ENCODE measurements at places on chromosomes 5 and 9.

GRCh38 chr5:40507095-40507494 is 172.6 kb upstream of the PTGER4 start:
- no peak for DNase-seq

GRCh38 chr5:76202182-76202581 is 119.0 kb downstream of the SV2C start:
- DNase-seq = no peak

- peak; percentile 69 for DNase-seq
These were observed 406.3 kb downstream of the DMRT2 start for GRCh38 chr9:1456301-1457024.

DNA sequence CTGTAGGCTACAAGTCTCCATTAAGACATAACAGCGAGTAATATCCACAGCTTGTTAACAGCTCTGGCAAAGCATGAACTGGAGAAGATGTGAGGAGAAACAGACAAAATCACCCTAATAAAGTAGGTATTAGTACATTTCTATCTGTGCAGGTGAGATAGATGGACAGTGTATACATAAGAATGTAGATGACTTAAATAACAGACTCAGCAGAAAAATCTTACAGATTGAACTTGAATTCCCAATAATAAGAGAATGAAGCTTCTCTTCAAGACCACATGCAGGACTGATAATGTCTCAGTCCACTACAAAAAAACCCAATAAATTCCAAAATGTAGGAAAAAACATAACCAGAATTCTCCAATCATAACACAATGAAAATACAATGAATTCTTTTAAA is 153.0 kb downstream of the IRX2 start:
- DNase-seq = no peak

DNA sequence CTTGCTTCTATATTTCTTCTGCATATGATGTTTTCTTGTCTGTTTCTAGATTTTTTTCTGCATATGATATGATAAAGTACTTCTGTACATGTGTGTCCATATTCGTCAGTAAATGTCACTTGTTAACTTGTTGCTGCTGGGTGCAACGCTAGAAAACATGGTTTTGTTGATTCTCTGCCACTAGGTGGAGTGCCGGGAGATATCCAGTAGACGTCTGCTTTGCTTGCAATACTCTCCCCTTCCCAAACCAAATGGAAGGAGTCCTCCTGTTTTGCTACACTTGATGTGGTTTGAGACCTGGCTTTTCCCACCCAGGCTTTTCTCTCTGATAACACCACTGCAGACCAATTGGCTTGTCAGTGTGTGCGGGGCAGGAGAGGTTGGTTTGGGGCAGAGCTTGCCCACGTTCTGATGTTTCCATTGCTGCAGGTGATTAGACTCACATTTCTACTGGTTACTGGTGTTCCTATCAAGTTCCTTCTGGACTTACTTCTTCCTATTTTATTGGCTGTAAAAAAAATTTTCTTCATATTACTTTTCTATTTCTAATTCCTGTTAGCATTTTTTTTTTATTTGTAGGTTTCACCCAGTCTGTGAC is 900.0 kb upstream of the CDH10 start:
- peak; percentile 38 for DNase-seq

DNA sequence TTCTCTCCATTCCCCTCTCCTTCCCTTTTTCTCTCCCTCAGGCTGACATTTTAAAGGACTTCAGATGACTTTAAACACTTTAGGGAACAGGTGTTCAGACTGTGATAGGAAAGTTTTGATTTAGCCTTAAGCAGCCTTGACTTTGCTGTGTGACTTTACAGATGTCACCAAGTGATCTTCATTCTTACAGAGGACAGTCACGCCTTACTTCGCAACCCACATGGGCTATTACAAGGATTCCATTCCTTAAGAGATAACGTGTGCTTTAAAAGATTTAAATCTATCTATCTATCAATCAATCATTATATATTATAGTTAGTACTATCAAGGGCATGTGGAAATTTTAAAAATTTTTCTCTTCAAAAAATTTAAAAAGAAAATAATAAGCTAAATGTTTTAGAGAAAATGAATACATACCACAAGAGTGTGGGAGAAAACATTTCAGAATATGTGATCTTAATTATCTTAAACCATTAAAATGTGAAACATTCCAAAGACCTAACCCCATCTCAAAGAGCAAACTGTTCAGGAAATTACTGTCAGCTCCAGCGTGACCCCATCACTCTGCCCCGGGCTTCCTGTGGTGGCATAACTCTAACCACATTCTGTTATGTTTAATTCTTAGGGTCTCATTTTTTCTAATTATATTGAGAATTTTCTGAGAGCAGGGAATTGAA is 530.5 kb downstream of the SEMA5A start:
- DNase-seq = no peak

DNA sequence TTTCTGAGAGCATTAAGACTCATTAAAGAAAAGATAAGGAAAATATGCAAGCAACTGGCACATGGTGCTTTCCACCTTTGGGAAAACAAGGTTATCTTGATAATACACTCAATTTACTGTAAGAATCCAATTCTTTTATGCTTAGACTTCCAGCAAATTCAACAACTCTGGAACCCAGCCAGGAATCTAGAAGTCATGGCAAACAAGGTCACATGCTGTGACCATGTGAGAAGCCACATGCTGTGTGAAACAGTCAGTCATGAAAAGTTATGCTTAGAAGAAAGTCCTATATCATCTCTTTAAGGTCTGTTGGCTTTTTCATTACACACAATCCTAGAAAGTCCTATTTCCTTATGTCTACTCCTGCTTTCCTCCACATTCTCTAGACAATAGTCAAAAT is 581.8 kb upstream of the C9orf72 start:
- no peak for DNase-seq

DNA sequence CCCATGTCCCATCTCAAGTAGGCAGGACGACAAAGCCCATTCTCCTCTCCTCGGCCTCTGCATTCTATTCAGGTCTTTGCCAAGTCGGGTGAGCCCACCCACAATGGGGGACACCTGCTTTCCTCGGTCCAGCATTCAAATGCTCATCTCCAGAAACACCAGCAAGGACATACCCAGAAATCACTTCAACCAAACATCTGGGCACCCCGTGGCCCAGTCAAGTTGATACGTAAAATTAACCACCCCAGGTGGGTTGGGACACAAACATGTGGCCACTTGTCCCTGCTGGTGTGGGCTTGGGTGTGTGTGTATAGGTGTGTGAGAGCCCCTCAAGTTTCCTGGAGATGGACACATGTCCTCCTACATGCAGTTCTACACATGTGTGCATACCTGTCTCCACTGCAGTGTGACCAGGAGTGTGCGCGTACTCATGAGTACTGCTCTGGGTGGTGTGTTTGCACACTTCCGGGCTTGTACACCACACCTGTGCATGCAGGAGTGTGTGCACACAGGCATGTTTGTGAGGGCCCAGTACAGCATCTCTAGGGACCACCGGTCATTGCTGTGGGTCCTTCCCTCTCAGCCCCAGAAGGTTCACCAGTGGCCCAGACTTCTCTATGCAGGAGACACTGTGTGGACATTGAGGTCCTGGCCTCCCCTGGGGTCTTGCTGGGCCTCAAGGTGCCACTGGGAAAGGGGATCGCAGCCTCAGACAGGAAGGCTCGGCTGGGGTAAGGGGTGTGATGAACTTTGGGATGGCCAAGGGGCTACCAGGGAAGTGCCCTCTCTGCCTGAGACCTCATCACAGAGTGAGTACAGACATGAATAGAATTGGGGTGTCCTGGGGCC is 35.4 kb upstream of the RXRA start:
- DNase-seq = no peak

DNA sequence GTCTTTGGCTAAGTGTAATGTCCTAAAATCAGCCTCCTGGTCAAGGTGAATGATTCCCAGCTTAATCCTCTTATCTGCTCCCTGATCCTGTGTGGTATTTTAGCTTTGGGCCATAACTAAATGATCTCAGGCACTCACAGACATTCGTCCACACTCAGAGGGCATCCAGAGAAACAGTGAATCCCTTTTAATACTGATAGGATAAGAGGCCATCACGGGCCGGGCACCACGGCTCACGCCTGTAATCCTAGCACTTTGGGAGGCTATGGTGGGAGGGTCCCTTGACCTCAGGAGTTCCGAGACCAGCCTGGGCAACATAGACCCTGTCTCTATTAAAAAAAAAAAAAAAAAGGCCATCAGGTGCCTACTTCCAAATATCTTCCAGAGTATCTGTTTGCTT is 6.3 kb downstream of the PDCL start:
- DNase-seq = no peak

DNA sequence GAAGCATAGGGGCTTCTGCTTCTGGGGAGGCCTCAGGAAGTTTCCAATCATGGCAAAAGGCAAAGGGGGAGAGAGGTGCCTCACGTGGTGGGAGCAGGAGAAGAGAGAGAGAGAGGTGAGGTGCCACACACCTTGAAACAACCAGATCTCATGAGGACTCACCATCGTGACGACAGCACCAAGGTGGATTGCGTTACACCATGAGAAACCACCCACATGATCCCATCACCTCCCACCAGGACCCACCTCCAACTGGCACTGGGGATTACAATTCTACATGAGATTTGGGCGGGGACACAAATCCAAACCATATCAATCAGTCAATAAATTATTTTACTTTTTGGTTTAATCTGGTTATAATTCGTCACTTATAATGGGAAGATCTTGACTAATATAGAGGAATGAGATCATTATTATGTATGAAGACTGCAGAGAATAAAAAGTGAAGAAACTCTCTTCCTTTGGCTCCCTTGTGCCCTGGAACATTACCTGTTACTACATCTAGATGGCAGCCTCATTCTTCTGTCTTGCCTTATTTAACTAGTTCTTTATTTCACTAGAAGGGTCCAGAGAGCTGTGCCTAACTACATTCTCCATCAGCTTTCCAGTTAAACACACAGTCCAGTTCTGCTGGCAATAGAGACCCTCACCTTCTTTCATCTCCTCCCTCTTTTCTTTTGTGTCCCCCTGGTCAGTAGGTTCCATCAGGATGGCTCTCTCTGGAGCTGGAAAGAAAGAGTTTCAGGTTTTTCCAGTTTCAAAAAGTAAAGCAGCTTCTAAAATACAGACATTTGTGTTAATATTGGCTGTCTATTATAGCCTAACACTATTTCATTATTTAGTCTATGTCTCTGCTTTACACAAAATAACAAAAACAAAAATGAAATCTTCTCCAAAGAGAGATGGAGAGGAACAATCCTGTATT is 21.7 kb upstream of the SPINK7 start:
- DNase-seq = peak; percentile 40

DNA sequence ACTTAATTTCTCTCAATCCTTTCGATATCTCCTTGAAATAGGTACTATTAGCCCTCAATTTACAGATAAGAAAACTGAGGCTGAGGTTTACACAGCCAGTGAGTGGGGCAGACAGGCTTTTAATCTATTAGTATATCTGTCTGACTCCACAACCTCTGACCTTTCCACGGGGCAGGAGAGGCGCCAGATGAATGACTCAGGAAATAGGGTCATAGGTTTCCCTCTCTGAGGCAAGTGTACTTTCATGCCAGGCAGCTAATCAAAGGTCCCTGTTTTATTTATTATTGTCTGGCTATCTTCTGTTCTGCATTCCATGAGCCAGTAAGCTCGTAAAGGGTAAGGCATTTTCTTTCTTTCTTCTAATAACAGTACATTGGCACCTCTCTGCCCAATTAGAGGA is 79.6 kb upstream of the KLF4 start:
- no peak for DNase-seq

DNA sequence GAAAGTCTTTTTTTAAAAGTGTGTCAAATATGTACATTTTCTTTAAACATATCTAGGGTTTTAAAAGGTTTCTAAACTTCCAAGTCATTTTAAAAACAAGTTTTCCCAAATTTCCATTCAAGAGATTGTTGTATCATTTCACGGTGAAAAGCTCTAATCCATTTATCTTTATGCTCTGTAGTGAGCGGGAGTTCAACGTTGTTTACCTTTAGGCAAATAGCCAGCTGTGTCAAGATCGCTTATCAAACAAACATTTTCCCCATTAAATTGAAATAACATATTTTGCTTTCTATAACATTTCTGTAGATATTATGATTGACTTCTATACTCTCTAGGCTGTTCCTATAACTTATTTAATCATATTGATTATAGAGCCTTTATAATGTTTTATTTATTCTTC is 75.1 kb downstream of the CTSL start:
- no peak for DNase-seq

DNA sequence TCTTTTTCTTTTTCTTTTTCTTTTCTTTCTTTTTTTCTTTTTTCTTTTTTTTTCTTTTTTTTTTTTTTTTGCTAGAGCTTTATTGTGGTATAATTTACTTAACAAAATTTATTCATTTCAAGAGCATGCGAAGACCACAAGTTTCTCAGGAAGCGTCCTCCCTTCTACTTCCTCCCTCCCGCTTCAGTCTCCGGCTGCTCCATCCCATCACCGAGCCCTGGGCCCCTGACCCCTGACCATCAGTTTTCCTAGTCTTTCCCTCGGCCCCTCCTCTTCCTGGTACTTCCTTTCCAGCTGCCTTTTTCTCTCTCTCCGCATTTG is 34.7 kb downstream of the C9orf152 start:
- no peak for DNase-seq

- DNase-seq = no peak
These were observed 33.0 kb upstream of the NCS1 start for GRCh38 chr9:130139251-130139650.

DNA sequence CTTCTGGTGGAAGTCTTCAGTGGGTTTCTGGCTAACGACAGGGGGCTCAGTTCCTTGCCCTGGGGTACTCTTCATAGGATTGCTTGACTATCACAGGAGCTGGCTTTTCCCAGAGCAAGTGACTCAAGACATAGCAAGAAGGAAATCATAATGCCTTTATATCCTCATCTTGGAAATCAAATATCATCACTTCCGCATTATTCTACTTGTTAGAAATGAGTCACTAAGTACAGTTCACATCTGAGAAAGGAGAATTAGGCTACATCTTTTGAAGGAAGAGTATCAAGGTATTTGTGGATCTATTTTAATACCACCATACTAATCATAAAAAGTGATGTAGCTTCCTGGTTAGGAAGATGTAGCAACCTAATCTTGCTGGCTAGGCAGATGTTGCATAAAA is 148.2 kb upstream of the RAI14 start:
- peak; percentile 80 for DNase-seq

DNA sequence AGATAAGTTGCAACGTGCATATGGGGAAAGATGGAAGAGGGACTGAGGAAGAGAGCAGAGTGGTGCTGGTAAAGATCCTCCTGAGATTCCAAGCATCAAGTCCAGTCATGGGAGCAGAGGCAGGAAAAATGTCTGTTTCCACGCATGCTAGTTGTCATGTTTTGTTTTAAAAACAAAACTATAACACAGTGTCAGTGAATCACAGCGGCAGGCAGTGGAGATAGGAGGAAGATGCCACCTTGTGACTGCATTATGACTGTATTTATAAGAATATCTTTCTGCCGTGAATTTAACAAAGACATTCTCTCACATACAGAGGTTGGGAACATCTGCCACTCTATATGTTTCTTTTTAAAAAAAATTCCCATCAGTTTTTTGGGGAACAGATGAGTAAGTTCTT is 3.7 kb upstream of the SVEP1 start:
- DNase-seq = no peak

DNA sequence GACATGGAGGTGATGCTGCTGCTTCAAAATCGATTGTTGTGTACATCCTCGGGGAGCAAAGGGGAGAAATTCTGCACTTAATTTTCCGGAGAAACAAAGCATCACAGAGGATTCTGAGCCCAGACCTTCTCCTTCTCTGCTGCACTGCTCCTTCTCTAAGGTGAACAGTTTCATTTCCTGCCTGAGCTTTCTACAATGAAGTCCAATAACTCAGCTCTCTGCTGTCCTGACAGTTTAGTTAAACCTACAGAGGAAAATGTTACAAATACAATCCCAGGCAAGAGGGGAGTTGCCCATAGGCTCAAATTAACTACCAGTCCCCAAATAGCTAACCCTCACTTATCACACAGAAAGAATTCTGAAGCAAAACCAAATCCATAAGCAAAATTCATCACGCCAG is 206.3 kb downstream of the EFNA5 start:
- DNase-seq = no peak

Measured in bronchial epithelial cell (primary cell).